ENCODE measurements at places on chromosomes 4 and X. TPM values are rescaled to one million over a fixed set of nuclear protein-coding genes. Genes with fewer than 3 reads are reported as not detected.

- no peak for DNase-seq
Measured at GRCh38 chr4:147456706-147457105, 24.2 kb upstream of the EDNRA start.

The MAGEA2B gene
- total RNA-seq = not detected

GRCh38 chrX:129823522-129823921 lies 20.2 kb downstream of the ZDHHC9 start:
- no peak for DNase-seq

DNA sequence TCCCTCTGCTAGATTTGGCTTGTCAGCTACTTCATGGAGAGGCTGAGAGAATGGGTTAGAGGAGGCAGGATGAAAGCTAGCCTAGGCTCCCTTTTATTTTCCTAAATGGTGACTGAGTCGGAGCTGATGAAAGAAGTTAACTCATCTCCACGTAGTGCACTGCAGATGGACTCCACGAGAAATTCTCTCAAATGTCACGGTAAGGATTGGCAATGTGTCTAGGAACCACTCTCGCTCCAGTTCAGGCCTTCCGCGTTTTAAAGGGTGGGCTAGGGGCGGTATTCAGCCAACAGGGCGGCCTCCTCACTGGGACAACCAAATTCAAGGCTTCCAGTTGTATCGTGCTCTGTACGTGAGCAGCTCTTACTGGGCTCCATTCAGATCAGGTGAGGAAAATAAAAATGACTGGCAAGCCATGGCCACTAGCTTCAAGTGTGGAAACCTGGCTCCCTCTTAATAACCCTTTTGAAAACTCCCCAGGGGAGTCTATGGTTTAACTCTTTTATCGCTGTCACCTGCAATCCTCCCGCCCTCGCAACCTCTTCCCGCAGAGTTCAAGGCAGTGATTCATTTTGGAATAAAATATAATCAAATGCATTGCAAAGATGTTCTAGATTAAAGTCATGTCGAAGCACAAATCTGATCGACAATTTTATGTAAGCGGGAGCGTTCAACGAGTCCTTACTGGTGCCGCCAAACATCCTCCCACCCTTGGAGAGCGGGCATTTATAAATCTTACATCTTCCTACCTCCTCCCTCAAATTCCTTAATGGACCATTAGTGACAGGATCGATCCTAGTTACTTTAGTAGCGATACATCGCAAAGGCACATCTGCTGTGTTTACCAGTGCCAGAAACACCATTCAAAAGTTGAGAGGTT lies 1.2 kb downstream of the SPOCK3 start:
- no peak for DNase-seq

The F8A3 gene
- total RNA-seq = 25.3 TPM

DNA sequence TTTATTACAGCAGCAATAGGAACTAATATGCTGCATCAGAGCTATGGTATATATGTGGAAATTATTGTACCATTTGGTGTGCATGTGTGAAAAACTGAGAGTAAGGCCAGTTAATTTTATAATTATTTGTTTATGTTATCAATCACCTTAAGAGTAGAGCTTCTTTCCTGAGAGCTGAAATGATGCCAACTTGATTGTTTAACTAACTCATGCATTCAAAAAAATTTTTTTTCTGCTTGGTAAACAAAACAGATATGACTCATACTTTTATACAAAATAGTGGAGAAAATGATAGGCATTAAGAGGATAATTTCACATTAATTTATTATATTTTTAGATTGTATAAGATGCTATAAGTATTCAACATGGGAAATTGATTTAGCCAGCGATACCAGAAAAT lies 622.7 kb downstream of the RAPGEF2 start:
- no peak for DNase-seq

DNA sequence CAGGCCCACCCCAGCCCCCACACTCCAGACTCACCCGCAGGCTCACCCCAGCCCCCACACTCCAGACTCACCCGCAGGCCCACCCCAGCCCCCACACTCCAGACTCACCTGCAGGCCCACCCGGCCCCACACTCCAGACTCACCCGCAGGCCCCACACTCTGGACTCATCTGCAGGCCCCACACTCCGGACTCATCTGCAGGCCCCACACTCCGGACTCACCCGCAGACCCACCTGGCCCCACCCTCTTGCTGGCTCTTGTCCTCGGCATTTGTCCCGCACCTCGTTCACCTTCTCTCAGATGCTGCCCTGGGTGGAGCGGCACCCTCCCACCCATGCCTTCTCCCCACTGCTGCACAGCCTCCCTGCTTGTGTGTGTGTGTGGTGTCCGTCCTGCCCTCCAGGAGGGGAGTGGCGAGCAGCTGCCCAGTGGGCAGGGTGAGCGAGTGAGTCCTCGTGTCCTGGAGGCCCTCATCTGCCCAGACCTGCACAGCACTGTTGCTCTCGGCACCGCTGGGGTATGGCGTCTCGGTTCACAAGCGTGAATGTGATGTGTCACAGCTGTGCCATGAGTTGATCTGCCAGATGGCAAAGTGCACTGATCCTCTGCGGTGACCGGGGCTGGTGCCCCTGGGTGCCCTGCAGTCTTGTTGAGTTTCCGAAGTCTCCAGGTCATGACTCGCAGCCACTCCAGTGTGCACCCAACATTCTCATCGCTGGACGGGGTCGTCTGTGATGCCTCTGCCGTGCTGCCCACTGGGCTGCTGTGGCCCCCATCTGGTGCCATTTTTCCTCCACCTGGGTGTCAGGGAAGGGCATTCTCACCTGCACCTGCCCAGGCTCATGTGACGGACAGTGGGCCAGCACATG lies 27.7 kb downstream of the MAEA start:
- DNase-seq = no peak

- no peak for DNase-seq
Measured at GRCh38 chrX:79366873-79367749, at the start of gene ITM2A. TSS of gene ITM2A (minus strand) at chrX:79367334. CDS start at chrX:79367215, 119 bp downstream.

- no peak for DNase-seq
Measured at GRCh38 chrX:16671005-16671404, 21.0 kb downstream of the S100G start.

DNA sequence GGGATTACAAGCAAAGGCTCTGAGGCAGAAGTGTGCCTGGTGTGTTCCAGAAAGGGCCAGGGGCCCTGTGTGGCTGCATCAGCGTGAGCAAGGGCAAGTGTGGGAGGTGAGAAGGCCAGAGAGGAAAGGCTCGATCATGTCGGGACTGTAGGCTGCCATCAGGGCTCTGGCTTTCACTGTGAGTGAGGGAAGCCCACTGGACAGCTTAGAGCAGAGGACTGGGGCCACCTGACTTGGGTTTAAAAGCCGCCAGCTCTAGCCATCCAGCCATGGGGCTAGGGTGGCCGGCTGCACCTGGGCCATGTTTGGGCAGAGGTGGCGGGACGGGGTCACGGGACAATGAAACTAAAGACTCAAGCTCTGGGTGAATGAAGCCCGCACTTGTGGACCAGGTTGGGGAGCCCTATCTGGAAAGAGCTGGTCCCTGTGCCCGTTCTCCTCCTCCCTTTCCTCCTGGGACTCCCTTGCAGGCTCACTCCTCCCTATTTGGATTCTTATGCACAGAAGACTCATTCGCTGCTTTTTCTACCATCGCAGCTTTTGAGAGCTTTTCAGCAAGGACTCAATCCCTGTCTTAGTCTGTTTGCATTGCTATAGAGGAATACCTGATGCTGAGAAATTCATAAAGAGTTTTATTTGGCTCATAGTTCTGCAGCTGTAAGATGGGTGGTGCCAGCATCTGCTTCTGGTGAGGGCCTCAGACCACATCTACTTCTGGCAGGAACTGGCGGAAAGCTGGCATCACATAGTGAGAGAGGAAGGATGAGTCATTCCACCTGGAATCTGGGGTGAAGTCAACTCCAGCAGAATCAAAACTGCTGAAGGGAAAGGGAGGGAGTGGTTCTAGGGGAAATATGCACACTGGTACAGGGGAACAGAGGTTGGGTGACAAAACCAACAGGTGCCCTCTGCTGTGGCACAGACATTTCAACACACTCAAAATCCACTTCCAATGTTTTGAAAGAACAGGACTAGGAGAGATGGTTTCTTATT lies 15.3 kb downstream of the CTAG1B start:
- no peak for DNase-seq

DNA sequence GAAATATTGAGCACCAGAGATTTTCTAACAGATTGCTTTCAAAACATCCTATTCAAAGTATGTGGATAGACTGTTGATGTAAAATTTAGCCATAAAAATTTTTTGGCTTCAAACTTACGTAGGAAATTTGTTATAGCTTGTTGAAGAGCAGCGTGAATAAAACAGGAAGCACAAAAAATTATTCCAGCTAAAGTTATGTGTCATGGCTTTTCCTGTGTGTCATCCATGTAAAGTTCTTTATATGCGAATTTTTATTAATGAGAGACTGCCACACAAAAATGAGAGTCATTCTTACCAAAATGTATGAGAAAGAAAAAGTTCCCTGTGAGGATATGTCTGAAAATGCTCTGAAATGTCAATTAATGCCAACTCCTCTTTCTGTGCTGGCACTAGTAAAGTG lies 19.5 kb downstream of the EPGN start:
- no peak for DNase-seq

The CTPS2 gene
- 9.8 TPM for total RNA-seq

All from esophagus muscularis mucosa (tissue), 4 donors.